Motor neuron (in vitro differentiated cells): ENCODE measurements at places on chromosomes 2 and 18.

- peak; percentile 68 for ATAC-seq
Measured at GRCh38 chr2:198127627-198128026, 323.2 kb downstream of the PLCL1 start.

DNA sequence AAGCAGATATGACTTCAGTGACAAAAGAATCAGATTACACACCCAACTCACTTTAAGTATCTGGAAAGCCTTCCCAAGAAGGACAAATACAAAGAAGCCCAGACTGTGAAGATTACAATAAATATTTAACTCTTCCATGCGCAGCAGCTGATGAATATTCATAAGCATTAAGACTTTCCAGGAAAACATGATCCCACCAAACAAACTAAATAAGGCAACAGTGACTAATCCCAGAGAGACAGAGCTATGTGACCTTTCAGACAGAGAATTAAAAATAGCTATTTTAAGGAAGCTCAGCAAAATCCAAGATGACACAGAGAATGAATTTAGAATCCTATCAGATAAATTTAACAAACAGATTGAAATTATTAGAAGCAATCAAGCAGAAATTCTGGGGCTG lies 108.2 kb upstream of the UBE2E3 start:
- ATAC-seq, result no peak

GRCh38 chr2:14572633-14573032 lies 59.9 kb upstream of the LRATD1 start:
- ATAC-seq, result no peak

DNA sequence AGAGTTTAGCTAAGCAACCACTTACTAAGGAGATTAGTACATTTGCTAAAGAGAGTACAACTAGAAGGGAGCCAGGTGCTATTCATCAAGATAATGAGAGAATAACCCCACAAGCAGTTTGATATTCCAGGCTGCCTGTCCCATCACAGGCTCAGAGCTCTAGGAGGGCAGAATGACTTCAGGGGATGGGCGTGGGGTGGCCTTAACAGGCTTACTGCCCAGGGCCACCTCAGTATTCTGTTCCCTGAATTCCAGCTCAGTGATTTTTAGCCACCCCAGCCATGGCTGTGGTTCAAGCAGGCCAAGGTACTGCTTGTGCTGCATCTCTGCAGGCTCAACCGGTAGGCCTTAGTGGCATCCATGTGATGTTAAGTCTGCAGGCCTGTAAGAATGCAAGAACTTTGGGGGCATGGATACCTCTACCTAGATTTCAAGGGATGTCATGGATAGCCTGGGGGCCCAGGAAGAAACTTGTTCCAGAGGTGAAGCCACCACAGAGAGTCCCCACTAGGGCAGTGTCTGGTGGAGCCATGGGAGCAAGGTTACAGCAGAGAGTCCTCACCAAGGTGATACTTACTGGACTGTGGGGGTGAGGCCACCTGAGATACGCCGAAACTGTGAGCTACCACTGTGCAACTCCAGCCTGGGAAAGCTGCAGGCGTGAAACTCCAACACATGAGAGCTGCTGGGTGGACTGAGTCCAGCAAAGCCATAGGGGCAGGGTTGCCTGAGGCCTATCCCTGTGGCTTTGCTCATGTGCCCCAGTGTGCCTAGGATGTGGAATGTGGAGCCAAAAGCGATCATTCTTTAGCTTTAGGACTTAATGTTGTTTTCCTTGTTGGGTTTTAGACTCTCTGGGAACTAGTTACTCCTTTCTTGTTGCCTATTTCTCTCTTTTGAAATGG lies 107.7 kb downstream of the EHBP1 start:
- no peak for ATAC-seq

DNA sequence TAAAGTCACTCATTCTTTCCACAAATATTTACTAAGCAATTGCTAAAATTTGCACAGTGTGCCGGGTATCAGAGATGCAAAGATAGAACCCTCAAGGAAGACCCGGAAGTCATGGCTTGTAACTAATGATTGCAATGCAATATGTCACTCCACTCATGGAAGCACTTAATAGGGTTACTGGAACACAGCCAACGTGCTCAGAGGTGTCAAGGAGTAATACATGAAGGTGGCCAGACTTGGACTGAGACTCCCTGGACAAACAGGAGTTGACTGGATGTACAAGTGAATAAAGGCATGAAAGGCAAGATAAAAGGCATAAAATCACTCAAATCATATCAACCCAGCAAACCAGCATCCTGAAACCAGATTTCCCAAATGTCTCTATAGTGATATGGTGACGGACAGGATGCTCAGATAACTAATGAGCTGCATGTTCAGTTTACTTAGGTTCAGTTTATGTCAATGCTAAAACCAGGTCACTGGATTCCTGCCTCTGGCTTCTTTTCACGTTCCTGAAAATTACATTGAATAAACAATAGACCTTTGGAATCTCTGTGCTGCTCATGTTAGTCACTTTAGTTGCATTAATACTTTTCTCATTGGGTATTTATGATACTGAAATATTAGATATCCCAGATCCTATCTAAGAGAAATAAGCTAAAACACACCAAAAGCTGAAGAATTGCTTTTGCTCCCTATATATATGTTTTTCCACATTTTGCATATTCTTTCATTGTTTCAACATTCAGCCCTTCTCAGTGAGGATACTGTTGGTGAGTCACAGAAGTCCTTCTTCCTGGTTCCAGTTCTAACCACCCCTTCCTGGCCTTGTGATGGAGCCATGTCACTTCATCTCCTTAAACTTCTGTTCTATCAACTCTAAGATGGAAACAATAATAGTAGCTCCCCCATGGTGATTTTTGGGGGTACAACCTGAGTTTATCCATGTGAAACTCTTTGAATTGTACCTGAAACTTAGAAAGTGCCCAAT lies 688.9 kb upstream of the ID2 start:
- no peak for ATAC-seq

- peak; percentile 91 for ATAC-seq
Measured at GRCh38 chr18:23716516-23716915, 27.3 kb downstream of the LAMA3 start.
